ENCODE measurements at places on chromosomes 6 and 20. TPM values are rescaled to one million over a fixed set of nuclear protein-coding genes. Genes with fewer than 3 reads are reported as not detected.

DNA sequence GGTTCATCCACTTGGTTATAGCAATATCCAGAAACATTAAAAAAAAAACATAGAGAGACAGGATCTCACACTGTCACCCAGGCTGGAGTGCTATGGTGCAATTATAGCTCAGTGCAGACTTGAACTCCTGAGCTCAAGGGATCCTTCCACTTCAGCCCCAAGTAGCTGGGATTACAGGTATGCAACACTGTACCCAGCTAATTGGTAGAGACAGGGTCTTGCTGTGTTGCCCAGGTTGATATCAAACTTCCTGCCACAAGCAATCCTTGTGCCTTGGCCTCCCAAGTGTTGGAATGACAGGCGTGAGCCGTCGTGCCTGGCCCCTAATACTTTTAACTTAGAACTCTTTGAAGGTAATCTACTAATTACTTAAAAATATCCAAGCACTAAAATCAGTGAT, 818 bp upstream of the SLC17A1 start:
- no peak for DNase-seq

DNA sequence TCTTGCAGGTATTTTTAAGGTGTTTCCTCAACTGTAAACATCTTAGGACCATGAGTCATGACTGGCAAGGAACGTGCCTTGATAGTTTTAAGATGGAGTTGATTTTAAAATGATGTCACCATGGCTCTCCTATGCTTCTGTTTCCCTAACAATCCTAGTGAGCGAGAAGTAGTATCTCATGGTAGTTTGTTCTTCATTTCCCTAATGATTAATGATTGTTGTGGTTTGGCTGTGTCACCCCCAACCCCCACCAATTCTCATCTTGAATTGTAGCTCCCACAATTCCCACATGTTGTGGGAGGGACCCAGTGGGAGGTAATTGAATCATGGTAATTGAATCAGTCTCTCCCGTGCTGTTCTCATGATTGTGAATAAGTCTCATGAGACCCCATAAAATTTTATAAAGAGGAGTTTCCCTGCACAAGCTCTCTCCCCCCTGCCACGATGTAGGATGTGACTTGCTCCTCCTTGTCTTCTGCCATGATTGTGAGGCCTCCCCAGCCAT, 16.8 kb upstream of the BNIP5 start:
- no peak for DNase-seq

DNA sequence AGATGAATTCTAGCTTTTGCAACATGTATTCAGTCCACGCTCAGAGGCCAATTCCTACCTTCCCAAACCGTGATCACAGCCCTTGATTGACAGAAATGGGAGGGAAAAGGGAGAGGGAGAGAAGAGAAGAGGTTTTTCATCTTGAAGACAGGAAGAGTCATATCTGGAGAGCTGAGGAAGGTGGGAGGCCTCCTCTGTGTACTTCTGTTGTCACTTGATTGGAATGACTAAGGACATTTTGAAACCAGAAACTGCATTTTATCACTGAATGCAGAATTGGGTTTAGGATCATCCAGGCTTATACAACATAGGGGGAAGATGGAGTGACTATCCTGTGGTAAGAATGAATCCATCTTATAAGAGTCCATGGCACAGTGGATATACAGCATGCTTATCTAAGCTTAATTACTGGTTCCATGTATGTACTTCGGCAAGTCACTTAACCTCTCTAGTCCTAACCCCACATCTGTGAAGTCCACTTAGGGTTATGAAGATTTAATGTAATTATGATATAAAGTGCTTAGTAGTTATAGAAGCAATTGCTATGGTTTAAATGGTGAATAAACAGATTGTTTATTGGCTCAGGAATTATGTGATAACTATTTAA, 144.0 kb downstream of the BCKDHB start:
- DNase-seq: no peak

DNA sequence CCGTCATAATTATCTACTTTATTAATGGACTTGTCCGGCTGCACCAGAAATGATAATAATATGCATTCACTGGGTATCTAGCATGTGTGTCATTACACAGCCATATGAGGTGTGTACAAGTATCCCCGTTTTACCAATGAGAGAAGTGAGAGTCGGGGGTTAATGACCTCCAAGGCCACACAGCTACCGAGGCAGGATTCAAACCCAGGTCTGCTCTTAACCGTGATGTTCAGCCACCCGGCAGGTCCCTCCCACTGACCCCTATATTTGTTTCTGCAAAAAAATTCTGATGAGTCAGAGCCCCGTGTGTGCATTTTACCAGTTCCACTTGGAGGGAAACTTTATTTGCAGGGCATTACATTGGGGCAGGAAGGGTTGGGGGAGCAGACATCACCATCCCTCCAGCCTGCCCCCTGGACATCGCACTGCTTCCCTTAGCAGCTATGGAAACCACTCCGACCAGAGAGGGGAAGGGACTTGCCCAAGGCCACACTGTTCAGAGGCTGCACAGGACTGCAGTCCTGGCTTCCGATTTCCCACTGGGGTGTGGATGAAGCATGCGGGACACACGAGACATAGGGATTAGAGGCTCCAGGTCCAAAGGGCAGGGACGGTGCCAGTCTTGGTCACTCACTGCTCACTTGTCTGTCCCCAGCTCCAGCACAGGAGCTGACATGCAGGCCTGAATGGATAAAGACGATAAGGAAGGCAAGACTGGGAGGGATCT, 10.1 kb upstream of the SRC start:
- no peak for DNase-seq

DEFB124 gene
- total RNA-seq: not detected

- DNase-seq: no peak
Measured at GRCh38 chr20:34475979-34476736, 40.1 kb upstream of the DYNLRB1 start.

GRCh38 chr6:14986370-14986769, 259.5 kb upstream of the JARID2 start:
- DNase-seq: no peak

TCF21 gene
- 0.41 TPM for total RNA-seq

- no peak for DNase-seq
Measured at GRCh38 chr6:35215665-35216411, 2.1 kb downstream of the SCUBE3 start.

RIPOR3 gene
- total RNA-seq: not detected

DNA sequence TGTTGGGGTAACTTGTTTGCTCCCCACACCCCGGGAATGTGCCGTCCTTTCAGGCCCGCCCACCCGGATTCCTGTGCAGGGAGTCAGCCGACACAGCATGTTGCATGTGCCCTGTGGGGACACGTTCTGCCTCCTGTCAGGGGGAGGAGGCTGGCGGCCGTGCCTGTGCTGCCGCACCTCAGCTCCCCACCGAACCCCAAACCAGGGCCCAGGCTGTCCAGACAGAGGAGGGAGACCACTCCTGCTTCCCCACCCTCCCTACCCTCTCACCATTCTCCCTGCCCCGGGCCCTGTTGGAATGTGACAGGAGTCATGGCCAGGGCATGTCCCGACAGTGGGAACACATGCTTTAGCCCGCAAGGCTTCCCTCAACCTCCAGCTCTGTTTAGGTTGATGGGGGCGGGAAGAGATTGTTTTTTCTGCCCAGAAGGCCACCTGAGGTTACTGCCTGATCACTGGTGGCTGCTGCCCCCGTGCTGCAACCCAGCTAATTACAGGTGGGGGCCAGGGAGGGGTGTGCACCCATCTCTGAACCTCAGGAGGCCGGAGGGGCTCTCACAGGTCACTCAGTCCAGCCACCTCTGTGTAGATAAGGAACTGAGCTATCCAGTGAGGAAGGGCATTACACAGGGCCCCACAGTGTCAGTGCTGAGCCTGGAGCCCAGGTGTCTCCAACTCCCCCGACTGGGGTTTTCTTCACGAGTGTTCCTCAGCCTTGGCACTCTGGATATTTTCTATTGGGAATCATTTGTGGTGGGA, 13.6 kb downstream of the LRRC73 start:
- DNase-seq: no peak

- no peak for DNase-seq
Measured at GRCh38 chr6:127794405-127794804, 106.5 kb downstream of the THEMIS start.

- no peak for DNase-seq
Measured at GRCh38 chr6:128512296-128512695, 8.1 kb downstream of the PTPRK start.

GRCh38 chr20:63293871-63294535, 1.0 kb downstream of the COL20A1 start:
- DNase-seq: no peak

DNA sequence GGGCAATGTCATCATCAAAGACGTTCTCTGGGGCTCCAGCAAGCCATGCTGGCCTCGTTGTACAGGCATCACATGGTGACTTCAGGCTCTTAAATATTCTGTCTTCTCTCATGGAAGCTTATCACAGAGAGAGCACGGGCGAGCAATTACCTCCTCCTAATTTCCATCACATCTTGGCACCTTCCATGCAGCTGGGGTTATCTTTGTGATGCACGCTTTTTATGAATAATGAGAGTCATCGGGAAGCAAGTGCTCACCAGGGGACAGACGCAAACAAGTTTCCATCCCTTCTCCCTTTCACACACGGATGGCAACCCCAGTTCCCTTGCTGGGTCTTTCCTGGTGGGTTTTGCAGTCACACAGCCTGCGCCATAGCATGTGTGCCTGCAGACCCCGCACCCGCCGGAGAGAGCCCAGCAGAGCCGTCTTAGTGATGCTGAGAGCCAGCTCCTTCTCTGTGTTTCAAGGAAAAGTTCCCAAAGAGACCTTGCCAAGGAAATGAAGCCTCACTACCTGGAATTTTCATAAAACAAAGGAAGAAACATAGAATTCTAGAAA, 116.3 kb upstream of the AFDN start:
- DNase-seq: no peak

ITPA gene
- total RNA-seq: 35.2 TPM

- no peak for DNase-seq
Measured at GRCh38 chr6:137877606-137878005, 10.5 kb downstream of the TNFAIP3 start.

DNA sequence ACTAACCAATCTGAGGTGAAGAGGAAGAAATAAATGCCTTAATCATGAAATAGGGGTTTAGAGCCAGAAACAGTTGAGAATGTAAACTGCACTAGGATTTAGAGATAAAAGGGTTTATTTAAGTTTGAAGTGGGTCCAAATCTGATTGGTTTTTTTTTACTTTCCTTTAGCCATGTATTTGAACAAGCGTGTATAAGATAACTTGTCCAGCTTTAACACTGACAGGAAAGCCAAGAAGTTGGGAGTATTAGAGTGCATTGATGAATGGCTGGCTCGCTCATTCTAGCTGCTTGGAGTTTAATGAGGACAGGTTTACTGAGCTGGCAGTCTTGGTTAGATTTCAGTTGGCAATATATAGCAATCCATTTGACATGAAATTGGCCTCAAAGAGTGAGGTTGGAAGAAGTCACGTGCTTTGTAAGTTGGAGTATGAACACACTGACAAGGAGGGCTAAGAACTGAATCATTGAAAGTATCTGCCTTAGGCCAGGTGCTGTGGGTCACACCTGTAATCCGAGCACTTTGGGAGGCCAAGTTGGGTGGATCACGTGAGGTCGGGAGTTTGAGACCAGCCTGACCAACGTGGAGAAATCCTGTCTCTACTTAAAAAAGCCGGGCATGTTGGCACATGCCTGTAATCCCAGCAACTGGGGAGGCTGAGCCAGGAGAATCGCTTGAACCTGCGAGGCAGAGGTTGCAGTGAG, 13.7 kb downstream of the SRSF3 start:
- no peak for DNase-seq

BACH2 gene
- 1.2 TPM for total RNA-seq

SENP6 gene
- 55.9 TPM for total RNA-seq

THBD gene
- total RNA-seq: 20.7 TPM

DNA sequence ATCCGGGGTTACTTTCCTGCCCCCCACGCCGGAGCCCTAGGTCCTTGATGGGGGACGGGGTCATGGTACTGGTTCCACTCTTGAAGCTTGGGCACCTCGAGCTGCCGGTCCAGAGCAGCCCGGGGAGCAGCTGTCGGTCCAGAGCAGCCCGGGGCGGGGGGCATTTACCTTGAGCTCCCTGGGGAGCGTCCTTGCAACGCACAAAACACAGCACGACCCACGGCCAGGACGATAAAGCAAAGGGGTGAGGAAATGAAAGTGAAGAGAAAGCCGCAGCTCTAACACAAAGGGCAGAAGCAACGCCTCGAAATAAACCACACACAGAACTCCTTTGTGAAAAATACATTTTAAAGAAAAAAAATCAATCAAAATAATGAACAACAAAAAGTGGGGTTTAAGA, 39.1 kb downstream of the KCNQ2 start:
- no peak for DNase-seq

NAA20 gene
- 39.4 TPM for total RNA-seq

- DNase-seq: no peak
Measured at GRCh38 chr6:35451354-35452182, 570 bp upstream of the FANCE start.

- DNase-seq: peak; percentile 44
Measured at GRCh38 chr6:159106627-159107241, 61.9 kb upstream of the TAGAP start.

DNA sequence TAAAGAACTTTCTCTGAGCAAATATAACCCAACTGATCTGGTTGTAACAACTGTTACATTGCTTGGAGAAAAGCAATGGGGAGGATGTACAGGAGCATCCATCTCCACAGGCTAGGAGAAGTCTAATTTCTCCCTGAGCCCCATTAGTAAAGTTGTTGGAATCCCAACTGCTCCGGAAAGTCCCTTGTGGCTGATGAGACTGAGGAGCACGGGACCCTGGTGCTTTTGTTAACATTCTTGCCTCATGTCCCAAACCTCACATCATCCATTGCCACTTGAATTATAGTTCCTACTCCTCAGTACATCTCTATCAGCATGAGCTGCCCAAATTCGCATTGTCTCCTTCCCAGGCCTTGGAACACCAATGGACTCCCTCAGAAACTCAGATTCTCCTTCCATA, 260.6 kb upstream of the BMP2 start:
- no peak for DNase-seq

CAGE1 gene
- not detected for total RNA-seq

GRCh38 chr6:46772762-46773161, 20.4 kb upstream of the MEP1A start:
- DNase-seq: no peak

GRCh38 chr6:121584586-121585369, 149.3 kb downstream of the GJA1 start:
- no peak for DNase-seq

GPSM3 gene
- total RNA-seq: 15.5 TPM

GRCh38 chr20:54056762-54057639, 13.4 kb downstream of the BCAS1 start:
- DNase-seq: no peak

SALL4 gene
- 1.8 TPM for total RNA-seq

DNA sequence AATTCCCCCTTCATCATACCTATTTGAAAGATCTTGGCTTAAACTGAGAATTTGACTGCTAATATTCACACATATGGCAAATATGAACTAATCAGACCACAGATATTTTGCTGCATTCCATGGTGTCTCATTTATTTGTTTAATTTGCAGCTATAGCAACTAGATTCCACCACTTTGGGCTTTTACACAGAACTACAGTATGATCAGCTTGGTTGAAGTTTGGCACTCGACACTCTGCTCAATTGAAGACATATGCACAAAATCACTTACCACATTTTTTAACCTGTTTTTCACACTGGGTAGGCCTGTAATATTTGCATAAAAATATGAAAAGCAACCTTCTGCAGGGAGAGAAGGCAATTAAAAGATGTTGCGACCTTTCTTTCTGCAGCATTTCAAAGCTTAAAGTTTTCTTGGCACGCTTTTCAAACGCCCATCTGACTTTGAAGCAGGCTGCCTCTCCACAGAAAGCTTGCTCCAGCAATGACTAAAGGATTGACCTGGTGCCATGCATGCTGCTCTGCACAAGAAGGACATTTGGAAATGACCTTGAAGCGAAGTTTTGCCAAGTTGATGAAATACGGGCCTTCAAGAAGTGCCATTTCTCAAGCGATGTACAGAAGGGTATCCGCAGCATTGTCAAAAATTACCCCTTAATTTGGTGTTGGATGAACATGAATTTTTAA, 126.7 kb downstream of the AIG1 start:
- no peak for DNase-seq
